ENCODE measurements at places on chromosomes 1 and 21.

DNA sequence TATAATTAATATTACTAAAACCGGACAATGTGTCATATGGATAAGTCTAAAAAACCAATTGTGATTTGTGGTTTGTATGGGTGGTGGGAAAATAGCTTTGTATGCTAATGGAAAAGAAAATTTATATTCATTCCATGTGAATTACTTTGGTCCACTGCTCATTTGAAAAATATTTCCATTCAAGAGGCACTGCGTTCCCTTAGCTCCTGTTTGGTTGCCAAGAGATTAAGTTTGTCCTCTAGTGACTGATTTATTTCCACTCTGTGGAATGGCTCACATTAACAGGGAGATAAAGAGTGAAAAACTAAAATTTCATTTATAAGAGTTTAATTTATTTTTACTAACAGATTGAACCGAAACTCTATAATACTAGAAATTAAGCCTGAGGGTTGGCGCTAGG is 744.1 kb upstream of the CHRM3 start:
- no peak for DNase-seq

DNA sequence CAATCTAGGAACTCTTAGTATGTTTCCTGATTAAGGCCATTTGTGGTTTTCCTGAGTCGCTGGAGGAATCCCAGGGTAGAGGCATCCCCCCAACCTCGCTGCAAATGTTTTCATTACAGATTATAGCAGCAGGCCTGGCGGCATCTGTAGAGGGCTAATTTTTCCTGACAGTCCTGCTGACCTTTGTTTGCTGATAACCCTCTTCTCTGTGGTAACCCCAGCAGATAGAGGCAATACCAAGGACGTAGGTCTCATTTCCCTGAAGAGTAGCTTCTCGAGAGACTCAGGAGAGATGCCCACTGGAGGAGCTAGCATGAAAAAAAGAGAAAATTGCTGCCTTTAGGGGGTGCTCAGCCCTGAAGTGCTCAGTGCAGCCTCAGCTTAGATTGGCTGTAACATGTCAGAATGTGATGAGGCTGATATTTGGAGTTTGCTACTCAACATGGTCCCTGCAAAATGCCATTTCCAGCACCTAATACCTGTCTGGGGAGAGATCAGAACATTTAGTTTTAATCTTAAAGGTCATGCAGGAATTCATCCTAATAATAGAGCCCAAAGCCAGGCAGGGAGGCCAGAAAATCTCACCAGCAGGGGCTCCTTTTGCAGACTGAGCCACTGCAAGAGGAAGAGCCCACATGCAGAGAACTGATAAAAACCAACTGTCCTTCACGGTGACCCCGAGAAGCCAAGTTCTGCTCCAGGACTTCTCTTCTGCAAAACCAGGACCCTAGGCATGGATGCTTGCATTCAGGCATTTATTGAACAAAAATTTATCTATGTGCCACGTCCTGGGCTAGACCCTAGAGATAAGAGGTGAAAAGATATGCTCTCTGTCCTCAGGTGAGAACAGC is 184.5 kb downstream of the KAZN start:
- DNase-seq = no peak

DNA sequence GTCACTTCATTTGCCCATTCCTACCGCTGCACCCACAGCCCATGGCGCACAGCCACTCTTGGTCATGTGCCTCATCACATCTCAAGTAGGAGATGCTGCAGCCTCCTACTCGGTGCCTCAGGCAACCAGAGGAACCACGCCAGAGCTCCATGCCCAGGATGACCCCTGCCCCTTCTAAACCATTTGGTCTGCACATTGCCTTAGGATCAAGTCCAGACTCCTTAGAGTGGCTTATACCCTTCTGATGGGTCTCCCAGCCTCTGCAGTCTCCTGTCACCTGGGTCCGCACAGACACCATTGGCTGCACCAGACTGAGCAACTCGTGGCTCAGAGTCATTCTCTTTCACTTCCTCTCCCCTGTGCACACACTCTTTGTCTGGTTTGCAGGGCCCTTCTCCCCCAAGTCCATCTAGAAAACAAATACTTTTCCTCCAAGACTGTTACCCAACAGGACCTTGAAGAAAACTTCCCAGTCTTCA is 2.2 kb upstream of the ADORA3 start:
- DNase-seq = no peak

DNA sequence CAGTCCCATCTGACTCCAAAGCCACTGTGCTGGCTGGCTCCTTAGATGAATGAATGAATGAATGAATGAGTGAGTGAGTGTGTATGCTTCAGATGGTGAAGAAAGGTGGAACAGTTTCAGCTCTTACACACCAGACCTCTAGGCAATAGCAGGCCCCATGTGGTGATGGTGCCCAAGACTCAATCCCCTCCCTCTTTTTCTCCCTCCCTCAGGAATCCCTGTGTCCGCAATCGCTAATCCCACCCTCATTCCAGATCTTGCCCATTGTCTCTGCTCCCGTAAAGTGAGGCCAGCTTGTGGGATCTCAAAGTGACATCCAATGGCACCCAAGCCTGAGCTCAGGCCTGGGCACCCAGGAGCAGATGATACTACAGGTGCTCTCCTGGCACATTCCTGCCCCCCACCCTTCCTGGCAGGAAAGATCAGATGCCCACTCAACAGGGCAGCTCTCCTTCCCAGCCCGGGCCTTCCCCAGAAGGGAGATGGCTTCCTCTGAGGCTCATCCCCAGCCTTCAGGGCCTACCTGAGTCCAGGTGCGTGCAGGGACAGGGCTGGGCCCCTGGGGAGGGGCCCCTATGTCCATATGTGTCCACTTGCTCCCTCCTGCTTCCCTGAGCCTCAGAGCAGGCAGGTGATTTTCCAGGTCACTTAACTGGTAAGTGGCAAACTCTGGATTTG is 106.4 kb downstream of the HMGB4 start:
- DNase-seq = no peak

DNA sequence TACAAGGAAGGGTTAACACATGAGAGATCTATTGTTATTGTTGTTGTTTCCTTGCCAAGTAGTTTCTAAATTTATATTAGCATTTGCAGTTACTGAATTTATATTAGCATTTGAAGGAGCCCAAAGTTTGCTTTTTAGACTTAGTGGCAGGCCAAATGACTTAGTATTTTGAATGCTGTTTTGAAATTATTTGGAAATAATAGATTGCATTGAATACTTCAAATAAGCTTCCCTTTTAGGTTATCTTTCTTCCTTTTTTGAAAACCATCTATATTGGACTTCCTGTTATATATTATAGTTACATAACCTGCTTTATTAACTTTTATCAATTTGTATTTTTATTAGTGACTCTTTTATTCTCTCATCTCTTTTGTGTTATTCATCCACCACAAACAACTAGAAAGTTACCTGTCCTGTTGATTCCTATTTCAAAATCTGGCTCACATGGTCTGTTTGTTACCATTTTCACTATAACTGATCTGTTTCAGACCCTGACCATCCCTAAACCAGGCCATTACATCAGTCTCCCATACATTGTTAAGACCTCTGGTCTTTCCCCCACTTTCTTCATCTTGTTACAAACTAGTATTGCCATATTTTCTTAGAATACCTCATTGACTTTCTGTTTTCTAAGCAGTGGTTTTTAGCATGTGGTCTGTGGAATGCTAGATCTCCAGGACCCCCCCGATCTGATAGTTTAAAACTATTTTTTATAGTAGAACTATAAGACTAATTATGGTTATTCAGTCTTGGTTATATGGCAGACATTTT is 185.2 kb downstream of the RASAL2 start:
- no peak for DNase-seq

GRCh38 chr1:206030191-206030590 is 6.5 kb upstream of the CTSE start:
- no peak for DNase-seq

DNA sequence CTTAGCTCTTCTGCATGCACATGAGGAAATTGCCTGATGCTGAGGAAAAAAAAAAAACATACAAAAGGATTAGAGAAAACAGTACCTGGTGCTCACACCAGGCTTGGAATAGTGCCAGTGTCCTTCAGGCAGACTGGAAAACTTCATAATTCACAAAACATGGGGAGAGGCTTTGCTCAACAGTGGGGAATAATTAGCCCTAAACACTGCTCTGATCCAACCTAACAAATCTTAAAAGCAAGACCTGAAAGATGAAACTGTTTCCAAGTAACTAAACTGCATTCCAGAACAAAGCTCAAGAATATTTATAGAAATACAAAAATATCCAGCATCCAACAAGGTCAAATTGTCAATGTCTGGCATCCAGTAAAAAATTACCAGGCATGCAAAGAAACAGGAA is 124.8 kb downstream of the AK5 start:
- no peak for DNase-seq

DNA sequence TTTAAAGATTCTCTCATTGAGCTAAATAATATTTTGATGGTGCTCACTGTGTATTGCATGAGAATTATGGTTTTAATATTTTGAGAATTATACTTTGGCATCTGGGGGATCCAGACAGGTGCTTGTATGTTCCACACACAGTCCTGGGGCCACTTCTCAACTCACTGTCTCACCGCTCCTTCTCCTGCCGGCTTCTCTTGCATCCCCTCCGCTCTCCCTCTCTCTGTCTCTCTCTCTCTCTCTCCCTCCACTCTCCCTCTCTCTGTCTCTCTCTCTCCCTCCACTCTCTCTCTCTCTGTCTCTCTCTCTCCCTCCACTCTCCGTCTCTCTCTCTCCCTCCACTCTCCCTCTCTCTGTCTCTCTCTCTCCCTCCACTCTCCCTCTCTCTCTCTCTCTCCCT is 32.2 kb upstream of the ZC3H12A start:
- DNase-seq = no peak

DNA sequence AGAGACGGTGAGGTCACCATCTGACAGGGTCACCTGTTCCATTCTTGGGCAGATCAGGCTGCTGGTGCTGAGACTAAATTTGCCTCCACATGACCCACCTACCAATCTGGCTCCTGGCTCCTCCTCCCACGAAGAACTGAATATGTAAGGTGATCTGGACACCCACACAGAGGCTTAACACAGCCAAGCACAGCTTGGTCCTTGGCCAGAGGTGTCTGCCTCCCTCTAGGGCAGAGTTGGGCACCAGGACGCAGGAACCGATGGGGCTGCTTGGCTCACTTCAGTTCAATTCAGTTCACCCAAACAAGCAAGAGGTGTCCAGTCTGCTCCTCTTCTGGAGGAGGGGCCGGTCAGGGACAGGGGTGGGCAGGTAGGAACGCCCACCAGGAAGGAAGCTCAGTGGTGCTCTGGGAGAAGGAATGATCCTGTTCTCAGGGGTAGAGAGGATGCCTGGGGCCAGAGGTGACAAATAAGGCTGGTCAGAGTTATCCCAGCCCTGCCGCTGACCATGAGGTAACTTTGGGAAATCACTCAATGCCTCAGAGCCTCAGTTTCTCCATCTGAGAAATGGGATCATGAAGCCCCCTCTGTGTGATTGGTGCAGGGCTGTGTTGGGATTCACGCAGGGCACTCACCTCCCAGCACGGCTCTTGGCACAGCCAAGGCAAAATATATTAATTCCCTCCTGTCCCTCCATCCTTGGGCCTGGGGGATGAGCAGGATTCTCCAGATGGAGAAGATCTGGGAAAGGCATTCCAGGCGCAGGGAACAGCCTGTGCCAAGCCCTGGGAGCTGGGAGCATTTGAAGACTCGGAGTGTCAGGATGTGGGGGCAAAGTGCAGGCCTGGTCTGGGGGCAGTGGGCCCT is 284.5 kb downstream of the PTPRU start:
- no peak for DNase-seq

DNA sequence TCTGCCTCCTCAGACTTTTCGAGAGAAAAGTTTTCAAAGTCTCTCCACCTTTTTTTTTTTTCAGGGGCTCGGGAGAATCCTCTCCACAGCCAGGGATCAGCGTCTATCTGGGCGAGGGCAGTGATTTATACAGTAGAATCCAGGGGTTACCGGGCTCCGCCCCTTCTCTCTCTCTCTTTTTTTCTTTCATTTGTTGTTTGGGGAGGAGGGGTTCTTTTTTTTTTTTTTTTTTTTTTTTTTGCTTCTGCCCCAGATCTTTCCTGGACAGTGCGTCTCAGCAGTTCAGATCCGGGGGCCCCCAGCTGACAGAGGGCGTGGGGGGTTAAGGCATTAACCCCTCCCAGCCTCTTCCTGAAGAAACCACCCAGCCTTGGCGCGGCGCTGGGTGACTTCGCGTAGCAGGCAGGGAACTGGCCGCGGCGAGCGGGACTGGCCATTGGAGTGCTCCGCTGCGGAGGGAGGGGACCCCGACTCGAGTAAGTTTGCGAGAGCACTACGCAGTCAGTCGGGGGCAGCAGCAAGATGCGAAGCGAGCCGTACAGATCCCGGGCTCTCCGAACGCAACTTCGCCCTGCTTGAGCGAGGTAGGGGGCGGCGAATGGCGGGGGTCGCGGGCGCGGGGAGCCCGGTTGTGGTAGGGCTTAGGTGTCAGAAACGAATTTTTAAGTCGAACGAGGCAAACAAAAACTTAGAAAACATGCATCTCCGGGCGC is at the start of gene S1PR1:
Gene S1PR1, plus strand, starts transcription at position 504 of the 713 bp plus-strand sequence. CDS start 1,966 bp downstream, outside the sequence.
- DNase-seq = peak; percentile 83

GRCh38 chr1:96416701-96417444 is 304.7 kb upstream of the PTBP2 start:
- no peak for DNase-seq

DNA sequence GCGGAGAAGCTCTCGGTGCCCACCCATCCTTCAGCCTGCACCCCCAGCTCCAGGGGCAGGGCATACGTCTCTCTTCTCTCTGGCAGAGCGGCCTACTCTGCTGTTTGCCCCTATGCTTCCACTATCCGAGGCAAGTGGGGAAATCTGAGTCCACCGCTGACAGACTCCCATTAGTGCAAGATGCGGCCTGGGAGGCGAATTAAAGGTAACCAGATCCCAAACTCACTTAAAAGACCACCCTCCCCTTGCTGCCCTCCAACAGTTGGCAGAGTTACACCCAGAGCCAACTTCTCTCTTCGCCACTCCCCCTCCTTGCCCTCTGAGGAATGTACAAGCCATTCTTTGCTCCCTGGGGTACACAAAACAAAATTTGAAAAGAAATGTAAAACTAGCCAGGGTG is 6.4 kb downstream of the FOXD3 start:
- DNase-seq = no peak

DNA sequence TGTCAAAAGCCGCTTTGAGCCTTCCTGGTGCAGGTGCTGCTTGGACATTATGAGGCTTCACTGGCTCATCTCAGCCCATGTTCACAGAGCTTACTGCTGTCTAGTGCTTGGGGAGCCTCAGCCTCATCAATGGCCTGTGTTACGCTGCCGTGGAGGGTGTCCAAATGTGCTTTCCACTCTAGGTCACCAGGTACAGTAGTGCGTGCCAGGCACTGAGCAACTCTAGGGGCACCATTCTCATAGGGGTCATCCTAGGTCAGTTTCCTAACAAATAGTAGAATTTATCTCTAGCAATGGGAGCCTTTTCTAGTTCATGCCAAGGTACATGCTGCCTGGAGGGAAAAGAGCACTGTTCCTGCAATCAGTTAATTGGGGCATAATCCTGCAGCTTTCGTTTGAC is 193.8 kb downstream of the DYRK1A start:
- DNase-seq = peak; percentile 31

- DNase-seq = no peak
These were observed 281.9 kb upstream of the POU3F1 start for GRCh38 chr1:38328278-38329035.

- no peak for DNase-seq
These were observed 69.2 kb downstream of the DTL start for GRCh38 chr1:212104586-212105325.

- DNase-seq = no peak
These were observed 78.8 kb downstream of the EPHB2 start for GRCh38 chr1:22789356-22789994.

All from heart right ventricle (tissue), 16 donors.